ENCODE measurements at places on chromosomes 6 and 20.
A peak's percentile ranks its signal among the peaks of the same experiment; 100 is the strongest.

DNA sequence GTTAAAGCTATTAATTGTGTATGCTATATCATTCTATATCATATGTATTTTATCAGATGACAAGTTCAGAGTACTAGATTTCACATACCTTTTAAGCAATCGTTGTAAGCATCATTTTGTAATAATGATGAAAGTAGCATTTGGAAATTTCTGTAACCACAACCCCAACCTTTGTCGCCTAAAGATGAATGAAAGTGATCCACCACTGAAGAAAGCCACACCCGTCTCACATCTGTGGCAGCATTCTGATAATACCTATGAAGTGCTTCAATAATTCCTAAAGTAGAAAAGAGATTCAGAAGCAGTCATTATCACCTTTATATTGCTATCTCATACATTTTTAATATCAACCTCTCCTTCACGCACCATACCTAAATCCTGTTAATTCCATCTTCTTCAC, 16.6 kb downstream of the ZUP1 start:
- no peak for DNase-seq

DNA sequence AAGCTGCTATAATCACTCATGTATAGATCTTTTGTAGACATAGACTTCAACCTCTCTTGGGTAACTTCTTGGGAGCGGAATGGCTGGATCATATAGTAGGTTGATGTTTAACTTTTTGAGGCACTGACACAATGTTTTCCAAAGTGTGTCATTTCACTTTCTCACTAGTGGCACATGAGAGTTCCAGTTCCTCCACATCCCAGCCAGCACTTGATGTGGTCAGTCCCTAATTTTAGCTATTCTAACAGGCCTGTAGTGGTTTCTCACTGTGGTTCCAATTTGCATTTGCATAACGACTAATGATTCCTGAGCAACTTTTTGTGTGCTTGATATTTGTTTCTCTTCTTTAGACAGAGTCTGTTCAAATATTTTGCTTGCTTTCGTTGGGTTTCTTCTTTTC, 221.3 kb downstream of the DLL1 start:
- DNase-seq = no peak

- no peak for DNase-seq
Observed at GRCh38 chr6:28747631-28748157, 176.1 kb downstream of the TRIM27 start.

GRCh38 chr6:136232701-136233100, 17.4 kb downstream of the MTFR2 start:
- DNase-seq = no peak

- no peak for DNase-seq
Observed at GRCh38 chr20:52631469-52631868, 340.7 kb upstream of the TSHZ2 start.

DNA sequence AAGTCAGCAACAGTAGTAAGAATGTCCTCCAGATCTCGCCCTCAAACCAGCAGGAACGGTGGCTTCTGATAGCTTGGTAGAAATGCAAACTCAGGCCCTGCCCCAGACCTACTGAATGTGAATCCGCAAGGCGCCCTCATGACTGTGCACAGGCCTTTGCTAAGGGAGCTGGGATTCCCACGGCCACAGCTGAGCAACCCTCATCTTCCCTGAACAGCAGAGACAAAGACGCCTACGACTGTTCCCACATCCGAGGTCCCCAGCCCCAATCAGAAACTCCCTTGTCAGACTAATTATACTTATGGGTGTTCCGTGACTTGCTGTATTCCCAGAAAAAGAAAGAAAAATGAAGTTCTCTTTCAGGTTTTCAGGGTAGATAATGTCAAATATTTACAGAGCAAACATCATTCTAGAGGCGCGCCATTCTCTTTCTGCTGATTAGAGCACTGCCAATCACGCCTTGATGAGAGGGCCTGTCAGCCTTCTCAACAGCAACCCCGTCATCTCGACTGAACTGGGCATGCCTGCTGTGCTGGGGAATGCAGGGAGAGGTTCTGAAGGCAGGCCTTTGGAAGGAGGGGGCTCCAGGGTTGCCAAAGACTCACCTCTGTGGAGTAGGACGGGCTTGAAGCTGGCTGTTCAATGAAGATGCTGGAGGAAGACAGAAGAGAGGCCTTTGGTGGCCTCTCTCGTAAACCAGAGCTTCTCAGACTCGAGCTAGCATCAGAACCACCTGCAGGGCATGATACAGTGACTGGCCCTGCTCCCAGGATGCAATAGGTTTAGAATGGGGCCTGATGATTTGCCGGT, 79.9 kb downstream of the ZNF217 start:
- DNase-seq = no peak

DNA sequence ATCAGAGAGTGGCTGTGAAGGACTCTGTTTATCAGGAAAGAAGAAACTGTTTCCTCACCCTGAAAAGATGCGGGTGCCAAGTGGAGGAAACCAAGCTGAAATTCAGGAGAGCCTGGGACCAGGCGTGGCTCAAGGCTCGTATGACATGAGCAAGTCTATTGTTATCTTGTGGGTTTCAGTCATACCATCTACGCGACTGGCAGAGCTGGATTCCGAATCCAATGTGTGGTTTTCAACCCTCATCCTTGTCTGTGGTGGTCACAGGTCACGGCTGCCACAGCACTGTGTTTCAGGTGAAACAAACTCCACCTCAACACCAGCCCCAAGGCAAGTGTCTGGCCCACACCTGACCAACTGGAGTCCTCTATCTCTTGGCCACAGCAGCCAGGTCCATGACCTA, 9.1 kb downstream of the MC3R start:
- no peak for DNase-seq

DNA sequence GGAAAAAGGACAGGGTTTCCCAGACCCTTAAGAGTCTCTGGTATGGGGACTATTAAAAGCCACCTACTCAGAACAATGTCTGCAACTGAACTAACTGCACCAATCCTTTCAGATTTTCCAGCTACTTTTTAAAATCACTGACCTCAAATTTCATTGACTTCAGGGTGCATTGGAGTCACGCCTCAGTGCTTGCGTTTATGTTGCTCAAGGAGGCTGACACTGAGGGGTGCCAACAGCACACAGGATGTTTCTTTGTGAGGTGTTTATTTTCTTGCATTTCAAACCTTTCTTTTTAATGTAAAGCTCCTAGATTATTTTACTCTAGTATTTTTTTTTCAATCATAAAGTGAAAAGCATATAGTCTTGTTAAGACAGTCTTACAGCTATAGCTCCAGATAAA, 402.0 kb upstream of the SLC35B3 start:
- no peak for DNase-seq

DNA sequence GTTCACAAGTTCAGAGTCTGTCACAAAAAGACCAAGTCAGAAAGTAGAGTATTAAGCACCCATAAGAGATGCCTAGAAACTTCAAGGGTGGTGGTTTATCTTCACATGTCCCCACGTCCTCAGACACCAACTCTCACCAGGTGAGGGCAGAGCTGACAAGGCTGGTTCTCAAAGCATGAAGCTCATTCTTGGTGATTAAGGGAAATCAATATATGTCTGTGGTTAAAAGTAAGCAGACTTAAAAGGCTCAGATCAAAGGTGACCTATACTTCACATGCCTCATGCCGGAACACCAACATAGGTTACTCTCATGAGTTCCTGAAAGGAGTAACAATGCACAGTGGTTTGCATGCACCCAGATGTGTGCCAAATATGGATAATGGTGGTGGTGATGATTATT, 27.0 kb downstream of the IL17A start:
- DNase-seq = no peak

- DNase-seq = no peak
Observed at GRCh38 chr6:34858681-34859080, 29.2 kb downstream of the TAF11 start.

DNA sequence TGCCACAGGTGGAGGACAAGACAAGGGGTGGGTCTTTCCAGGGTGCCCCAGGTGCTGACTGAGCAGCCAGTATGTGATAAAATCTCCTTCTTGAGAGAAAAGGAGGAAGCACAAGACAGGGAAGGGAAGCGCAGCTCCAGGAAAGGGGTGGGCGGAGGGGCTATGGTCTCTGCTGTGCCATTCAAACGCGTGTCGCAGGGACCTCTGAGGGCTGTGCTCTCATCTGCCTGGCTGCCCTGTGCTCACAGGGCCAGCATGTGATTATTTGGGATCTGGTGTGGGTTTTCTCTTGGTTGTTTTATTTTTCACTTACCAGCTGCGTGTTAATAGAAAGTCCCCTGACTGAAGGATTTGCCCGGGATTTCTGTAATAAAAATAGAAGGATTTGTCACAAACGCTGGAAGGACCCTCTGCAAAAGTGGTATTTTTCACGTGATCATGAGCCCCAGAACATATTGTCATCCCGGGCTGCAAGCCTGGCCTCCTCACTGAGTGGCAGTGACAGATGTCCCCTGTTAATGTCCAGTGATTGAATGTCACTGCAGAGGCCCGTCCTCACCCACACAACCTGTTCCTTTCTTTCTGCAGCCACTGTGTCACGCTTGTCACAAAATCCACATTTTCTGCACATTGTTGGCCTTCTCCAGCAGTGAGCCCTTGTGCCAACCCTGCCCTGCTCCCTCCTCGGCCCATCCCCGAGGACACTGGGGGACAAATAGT, 35.0 kb upstream of the VSX1 start:
- DNase-seq = no peak

- no peak for DNase-seq
Observed at GRCh38 chr20:47785854-47786764, 828 bp upstream of the SULF2 start.

- no peak for DNase-seq
Observed at GRCh38 chr6:69795469-69796072, 1.2 kb downstream of the LMBRD1 start.

DNA sequence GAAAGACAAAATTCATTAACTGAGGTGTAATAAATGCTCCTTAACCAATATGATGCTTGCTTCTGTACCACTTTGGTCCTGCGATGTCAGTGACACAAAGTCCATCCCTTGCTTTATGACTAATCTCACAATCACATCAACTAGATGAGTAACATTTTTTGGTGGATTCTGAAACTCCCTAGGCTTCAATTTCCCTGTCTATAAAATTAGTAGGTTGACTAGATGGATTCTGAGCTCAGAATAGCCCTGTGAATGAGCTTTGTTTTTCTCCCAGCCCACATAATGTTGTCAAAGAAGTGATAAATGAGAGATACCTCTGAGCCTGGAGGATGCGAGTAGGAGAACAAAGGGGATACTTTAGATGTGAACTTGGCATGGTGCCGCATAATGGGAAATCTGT, 9.1 kb downstream of the TXLNB start:
- no peak for DNase-seq

DNA sequence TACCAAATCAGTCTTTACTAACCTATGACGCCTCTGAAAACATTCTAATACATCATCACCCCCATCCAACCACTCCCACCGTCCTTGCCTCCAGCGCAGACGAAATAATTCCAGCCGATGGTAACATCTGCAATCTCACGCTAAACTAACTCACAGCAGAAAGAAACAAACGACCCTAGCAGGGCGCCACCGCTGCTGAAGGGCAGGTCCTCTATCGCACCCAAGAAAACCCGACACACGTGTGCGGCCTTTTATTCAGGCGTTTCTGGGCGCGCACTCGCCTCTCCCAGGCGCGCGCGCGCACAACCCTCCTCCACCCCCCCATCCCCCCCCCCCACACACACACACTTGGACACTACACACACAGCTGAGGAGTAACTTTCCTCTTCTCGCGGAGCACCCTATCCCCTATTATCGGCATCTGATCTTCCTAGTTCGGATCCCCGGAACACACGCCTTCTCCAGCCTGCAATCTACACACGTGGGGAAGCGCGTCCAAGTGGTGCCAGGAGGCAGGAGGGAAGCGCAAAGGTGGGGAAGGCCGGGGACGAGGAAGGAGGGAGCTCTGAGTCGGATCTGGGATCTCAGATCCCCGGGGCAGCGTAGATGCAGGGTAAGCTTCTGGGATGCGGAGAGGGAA, 1.4 kb downstream of the GFOD1 start:
- DNase-seq = peak; percentile 12

- DNase-seq = no peak
Observed at GRCh38 chr6:106757267-106757666, 127.9 kb downstream of the QRSL1 start.

DNA sequence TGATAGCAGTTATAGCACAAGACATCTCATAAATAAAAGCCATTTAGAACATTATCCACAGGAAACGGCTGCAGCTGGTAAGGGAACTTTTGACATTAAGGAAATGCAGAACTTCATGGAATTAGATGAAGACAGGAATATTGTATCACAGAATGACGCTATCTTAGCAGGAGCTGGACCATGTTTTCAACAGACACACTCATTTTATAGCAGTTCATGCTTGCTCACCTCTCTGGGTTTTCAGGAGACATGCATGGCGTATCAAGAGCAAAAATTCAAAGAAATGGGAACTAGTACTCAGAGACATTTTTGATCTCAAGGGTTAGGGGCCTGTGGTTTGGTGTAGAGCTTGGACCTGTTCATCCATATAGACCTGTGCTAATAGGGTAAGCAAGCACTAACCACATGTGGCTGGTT, 125.0 kb downstream of the FYN start:
- DNase-seq = no peak

DNA sequence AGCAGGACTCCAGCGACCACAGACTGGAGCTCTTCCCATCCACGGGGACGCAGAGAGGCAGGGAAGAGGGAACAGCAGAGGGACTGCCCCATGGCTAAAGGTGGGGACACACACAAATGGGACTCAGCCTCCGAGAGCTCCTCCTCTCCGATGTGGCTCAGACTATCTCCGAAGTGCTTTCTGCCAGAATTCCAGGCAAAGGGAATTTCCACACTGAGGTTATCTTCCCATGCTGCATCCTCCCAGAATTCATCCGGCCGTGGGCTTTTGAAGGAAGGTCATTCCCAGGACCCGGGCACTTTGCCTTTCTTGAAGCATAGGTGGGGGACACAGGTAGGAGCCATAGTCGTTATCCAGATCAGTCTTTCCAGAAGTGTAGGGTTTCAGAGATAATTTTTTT, 67.9 kb downstream of the SULF2 start:
- DNase-seq = no peak

DNA sequence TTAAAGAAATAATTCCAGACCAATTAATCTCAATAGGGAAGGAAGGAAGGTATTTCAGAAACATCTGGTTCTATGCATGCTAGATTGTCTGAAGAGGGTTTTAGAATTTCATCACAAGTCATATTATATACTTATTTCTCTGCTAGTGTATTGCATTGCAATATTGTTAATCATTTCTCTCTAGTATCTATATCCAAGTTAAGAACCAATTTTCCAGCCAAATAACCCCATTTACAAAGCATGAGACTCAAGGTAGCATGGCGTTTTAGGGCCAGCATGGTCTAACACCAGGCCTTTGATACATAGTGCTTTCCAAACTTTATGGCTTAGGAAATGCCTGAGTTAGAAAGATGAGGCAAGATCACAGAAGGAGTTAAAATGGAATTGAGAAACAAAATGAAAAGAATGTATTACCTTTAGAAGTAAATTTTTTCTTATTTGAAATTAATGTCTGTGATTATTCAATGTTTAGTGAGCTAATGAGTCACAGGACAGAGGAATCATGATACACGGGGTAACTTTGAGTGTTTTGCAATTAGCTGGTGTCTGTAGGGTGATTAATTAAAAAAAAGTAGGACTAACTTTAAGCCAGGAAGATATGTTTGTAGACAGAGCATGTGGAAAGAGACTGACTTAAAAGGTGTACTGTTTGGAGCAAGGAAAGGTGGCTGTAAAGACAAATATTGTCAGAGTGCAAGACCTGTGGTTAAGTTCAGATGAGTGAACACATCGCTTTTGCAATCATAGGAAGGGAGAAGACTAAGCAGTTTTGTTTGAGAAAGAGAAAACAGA, 1006.2 kb upstream of the CITED2 start:
- no peak for DNase-seq

GRCh38 chr6:51410453-51410852, 591.8 kb downstream of the TFAP2B start:
- DNase-seq = no peak
